NCI-H187 treated with DMSO at 0.1 percent for 48 hours (cell line): ENCODE measurements at places on chromosomes 2 and 18.

DNA sequence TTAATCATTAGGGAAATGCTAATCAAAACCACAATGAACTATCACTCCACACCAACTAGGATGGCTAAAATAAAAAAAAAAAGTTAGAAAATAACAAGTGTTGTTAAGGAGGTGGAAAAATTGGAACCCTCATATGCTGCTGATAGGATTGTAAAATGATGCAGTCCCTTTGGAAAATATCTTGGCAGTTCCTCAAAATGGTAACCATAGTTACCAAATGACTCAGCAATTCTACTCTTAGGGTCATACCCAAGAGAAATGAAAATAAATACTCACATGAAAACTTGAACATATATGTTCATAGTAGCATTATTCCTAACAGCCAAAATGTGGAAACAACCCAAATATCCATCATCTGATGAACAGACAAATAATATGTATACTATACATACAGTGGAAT, 15.7 kb upstream of the ACVR2A start:
- DNase-seq, result no peak

- no peak for DNase-seq
These were observed 37.5 kb upstream of the SEMA4C start for GRCh38 chr2:96907115-96908041.

GRCh38 chr2:172038604-172039003, 38.9 kb downstream of the METAP1D start:
- no peak for DNase-seq

GRCh38 chr18:60962625-60963024, 370.6 kb upstream of the CDH20 start:
- no peak for DNase-seq

DNA sequence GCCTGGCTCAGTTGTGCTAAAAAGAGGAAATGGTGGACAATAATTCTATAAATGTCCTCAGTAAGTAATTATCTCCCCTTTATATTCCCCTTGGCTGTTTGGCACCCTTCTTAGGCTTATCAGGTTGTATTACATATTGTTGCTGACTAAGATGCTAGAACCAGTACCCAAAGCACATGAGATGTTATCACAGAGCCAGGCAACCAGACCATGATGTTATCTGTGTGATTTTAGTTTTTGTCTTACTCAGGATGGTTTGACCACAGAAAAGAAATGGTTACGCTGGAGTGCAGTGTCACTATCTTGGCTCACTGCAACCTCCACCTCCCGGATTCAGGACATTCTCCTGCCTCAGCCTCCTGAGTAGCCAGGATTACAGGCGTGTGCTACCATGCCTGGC, 15.2 kb downstream of the R3HDM1 start:
- DNase-seq, result no peak

DNA sequence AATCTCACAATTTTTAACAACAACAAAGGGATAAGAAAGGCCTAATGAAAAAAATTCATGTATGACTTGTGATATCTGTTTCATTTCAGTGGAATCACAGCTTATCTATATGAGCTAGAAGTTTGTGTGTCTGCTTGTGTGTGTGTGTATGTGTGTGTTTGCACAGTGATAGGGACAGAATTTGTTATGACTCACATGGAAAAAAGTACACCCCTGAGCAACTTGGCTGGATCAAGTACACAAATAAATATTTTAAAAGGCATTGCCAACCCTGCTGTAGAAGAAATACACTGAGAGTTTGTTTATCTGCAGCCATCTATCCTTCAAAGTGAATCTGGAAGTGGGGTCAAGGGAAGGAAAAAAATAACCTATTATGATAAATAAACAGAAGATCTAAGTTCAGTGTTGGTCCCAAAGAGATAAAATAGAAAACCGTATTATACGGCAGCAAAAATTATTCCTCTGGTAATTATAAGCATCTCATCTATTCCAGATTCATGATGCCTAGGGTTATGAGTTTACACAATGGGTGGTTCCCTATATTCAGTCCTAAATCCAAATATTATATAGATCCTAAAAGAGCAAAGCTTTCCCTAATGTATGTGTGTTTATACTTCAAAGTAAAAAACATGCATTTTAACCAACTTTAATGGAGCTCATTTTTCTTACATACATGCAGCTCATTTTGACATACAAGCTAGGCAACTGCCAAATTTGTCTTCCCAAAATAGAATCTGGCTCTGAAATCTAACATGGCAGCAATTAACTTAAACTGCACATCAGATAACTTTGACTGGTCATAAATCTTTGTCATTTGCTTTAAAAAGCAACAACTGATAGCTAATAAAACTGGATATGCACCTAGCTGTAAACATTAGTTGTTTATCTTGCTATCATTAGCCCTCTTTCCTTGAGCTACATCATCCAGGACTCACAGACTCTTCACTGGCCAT, 420.6 kb downstream of the IRS1 start:
- DNase-seq, result no peak

- peak; percentile 40 for DNase-seq
These were observed 115.4 kb downstream of the CCDC85A start for GRCh38 chr2:56299171-56299691.

- no peak for DNase-seq
These were observed 231.9 kb downstream of the DYSF start for GRCh38 chr2:71685073-71685848.

DNA sequence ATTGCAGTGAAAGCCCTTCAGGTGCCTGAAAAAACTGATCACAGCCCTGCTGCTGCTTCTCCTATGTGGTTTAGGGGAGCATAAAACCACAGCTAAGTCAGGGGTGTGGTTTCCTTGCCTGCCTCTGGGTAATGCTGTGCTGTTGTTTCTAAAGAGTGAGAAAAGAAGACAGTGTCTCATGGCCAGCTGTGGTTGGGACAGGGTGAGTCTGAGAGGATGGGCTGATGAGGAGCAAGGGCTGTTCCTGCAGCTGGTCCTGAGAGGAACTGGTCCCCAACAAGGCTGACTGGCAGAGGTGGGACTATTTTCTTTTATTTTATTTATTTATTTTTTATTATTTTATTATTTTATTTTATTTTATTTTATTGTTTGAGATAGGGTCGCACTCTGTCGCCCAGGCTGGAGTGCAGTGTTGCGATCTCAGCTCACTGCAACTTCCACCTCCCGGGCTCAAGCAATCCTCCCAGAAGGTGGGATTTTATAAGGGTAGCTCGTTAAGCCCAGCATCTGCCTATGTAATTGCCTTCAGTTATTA, 236.7 kb downstream of the FHOD3 start:
- no peak for DNase-seq

DNA sequence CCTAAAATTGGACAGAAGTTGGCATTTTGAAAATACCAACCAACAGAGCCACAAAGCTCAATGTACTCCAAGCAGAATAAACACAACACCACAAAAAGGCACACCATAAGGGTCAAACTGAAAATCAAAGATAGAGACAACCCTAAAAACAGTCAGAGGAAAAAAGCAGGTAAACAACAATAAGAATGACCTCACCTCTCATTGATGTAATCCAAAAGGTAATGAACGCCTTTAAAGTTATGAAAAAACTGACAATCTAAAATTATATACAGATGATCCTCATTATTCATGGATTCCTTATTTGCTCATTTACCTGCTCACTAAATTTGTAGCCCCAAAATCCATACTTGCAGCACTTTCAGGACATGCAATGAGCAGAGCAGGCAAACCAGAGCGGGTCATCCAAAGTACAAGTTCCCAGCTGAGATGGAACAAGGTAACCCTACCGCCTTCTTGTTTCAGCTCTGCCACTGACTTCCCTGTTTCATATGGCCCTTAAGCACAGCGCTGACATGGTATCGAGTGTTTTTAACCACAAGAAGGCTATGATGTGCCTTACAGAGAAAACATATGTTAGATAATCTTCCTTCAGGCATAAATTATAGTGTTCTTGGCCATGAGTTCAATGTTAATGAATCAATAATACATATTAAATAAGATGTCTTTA, 17.0 kb downstream of the RTN4 start:
- DNase-seq, result no peak

DNA sequence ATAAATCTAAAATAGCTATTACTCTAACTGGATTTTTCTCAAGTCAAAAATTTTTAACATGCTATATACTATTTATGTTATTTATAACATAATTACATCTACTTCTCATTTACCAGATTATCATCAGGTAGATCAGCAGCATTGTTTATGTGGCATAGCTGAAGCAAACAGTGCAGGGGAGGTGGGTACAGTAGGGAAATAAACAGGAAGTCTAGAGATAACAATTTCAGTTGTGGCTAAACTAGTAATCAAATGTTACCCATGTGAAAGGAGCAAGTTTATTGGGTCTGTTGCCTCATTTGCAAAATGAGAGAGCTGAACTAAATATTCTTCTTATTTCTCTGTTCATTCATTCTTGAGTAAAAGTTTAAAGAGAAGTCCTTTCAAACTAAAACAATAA, 27.7 kb downstream of the GFPT1 start:
- DNase-seq, result no peak

DNA sequence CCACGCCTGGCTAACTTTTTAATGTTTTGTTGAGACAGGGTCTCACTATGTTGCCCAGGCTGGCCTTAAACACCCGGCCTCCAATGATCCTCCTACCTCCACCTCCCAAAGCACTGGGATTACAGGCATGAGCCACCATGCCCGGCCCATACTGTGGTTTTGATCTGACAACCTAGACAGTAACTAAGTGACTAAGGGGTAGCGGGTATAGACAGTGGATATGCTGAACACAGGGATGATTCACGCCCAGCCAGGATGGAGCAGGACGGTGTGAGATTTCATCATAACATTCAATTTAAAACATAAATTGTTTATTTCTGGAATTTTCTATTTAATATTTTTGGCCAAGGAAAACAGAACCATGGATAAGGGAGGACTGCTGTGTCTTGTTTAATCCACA, 36.0 kb upstream of the YPEL5 start:
- DNase-seq, result no peak
